ENCODE measurements at places on chromosomes 6 and 20.

DNA sequence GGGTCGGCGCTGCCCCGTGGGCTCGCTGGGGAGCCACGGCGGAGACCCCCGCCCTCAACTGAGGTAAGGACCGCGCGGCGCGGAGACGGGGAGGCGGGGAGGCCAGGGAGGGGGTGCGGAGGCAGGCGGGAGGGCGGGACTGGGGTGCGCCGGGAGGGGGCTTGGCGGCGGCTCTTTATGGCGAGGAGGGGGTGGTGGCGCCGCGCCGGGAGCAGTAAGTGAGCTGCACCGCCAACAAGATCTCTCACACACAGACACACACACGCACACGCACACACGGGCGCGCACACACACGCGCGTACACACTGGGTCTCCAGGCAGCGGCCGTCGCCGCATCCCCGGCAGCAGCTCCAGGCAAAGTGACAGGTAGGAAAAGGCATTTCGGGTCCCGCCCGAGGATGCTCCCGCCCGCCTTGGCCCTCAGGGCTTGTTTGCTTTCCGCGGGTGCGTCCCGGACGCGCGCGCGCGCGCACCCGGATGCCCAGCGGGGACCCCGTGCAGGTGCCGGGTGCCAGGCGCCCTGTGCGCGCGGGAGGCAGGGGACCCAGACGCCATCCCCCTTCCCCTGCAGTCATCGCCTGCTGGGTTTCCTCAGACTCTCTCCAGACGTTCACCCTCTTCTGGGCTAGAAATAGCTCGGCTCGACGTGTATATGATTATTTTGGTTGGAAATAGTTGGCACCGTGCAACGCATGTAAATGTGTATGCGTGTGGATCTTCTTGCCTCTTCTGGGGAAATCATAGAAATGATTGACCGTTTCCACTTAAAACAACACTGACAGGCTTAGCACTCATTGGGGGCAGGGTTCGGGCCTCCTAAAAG is at the start of gene PLCB4:
Gene PLCB4, plus strand, starts transcription at position 247 of the 823 bp plus-strand sequence. CDS start 238,728 bp downstream, outside the sequence.
- no peaks in the 10 kb centered on the region for H3K36me3 ChIP-seq
- H3K4me1 ChIP-seq: no peaks in the 10 kb centered on the region
- peak within 1 kb of the TSS; percentile 97 for H3K4me3 ChIP-seq
- peak within 1 kb of the TSS; percentile 92 for H3K27ac ChIP-seq

DNA sequence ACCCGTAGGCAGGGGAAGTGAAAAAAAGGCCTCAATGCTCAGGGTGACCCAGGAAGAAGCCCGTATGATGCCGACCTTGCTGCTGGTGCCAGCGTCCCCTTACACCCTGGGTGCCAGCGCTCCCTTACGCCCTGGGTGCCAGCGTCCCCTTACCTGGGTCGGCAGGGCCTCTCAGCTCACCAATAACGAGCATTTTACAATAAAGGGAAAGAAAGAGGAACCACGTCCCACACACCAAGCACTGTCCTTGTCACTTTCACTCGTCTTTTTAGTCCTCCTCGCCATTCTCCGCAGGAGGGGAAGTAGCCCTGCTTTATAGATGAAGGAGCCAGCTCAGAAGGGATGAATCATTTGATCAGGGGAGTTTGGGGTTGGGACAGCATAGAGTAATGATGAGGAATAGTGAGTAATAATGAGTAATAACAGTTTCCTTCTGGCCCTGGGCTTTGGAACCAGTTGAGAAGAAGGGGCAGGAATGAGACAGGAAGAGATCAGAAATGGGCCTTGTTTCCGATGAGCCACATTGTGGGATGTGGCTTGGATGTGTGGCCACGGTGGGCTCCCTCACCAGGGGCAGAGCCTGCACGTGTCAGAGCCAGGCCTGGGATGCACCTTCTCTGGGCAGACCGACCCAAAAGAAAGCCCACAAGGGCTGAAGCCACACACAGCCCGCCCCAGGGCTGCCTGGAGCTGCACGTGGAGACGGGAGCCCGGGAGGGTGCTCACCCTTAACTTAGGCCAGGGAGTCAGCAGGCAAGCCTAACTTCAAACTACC is 75.7 kb downstream of the SYNJ2 start:
- H3K27ac ChIP-seq: no peak overlapping the region
- no peaks in the 10 kb centered on the region for H3K27me3 ChIP-seq
- H3K4me3 ChIP-seq: no peak overlapping the region

GRCh38 chr6:38730140-38730862 is 15.2 kb downstream of the DNAH8 start:
- H3K36me3 ChIP-seq: no peaks in the 10 kb centered on the region
- DNase-seq: no peak
- H3K27me3 ChIP-seq: no peaks in the 10 kb centered on the region
- no peak overlapping the region for H3K4me3 ChIP-seq
- no peaks in the 10 kb centered on the region for H3K4me1 ChIP-seq
- H3K27ac ChIP-seq: no peak overlapping the region

DNA sequence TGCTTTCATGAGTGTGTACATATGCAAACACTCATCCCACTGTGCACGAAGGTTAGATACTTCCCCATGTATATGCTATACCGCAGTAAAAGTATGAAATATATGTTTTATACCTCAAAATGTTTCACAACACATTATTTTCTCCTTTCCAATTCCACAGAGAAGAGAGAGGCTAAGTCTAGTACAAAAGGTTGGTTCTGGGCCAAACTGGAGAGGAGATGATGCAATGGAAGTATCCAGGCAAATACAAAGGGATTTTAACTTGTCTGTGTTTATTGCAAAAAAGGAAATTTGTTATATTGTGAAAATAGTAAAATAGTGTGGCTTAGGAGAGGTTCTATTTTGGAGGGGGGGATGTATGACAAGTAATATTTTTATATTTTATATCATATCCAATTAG is 112.6 kb downstream of the PLCB1 start:
- H3K36me3 ChIP-seq: no peaks in the 10 kb centered on the region
- peak overlapping the region; percentile 77 for H3K27ac ChIP-seq
- peaks cover 3% of the 10 kb centered on the region for H3K4me1 ChIP-seq
- no peak overlapping the region for H3K4me3 ChIP-seq

DNA sequence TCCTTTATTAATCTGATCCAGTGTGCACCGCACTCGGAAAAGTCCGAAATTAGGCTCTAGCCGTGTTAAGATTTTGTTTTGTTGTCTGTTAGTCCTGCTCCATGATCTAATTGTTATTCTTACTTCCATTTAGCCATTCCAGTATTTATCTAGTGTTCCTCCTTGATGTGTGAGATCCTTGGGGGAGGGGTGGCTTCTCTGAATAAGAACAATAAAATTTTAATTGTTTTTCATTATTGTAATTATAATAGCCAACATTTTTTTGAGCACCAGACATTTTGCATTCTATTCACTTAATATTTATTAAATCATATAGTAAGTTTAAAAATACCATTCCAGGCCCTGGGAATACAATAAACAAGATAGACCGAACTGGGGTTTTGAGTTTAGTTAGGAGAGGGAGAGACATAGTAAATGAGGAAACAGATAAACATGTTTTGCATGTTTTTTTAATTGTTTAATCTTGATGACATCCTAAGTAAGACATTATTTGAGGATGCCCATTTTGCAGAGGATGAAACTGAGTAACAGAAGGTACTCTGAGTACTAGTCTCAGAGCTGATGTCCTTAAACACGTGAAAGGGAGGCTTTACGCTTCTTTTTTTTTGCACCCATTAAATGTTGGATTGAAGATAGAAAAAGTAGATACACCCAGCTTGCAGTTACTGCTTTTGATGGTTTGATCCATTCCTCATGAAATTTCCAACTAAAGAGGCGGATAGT is 1.2 kb downstream of the CBFA2T2 start:
- H3K4me3 ChIP-seq: peak overlapping the region; percentile 80
- H3K27ac ChIP-seq: no peak overlapping the region
- no peak for DNase-seq
- no peaks in the 10 kb centered on the region for H3K27me3 ChIP-seq
- H3K4me1 ChIP-seq: no peaks in the 10 kb centered on the region

DNA sequence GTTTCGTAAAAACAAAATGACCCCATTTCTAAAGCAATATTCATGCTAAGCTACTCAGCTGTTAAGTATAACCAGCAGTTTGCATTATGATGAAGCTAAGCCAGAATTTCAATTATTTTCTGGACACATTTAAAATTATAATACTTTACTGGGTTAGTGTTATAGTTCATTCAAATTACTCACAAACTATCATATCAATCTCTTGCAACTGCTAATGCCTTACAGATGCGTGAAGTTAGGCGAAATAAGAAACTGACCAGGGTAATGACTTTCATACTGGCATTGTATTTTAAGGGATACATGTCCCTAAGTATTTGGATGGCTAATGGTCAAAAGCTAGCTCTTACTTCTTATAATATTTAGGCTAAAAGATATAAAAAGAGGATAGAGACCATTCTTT is 249.6 kb downstream of the TSHZ2 start:
- H3K36me3 ChIP-seq: no peaks in the 10 kb centered on the region
- H3K4me1 ChIP-seq: no peaks in the 10 kb centered on the region
- DNase-seq: no peak
- H3K27ac ChIP-seq: no peak overlapping the region

- no peaks in the 10 kb centered on the region for H3K4me1 ChIP-seq
- no peak overlapping the region for H3K4me3 ChIP-seq
- H3K27ac ChIP-seq: no peak overlapping the region
- H3K36me3 ChIP-seq: no peaks in the 10 kb centered on the region
These were observed 202.4 kb downstream of the PRKN start for GRCh38 chr6:162525181-162525580.

- no peak overlapping the region for H3K27ac ChIP-seq
- H3K4me3 ChIP-seq: no peak overlapping the region
- no peak for DNase-seq
- H3K36me3 ChIP-seq: no peaks in the 10 kb centered on the region
- no peaks in the 10 kb centered on the region for H3K27me3 ChIP-seq
These were observed 170.4 kb upstream of the THEMIS start for GRCh38 chr6:128071212-128071611.

GRCh38 chr6:127868338-127868737 is 32.5 kb downstream of the THEMIS start:
- DNase-seq: no peak
- H3K4me3 ChIP-seq: no peak overlapping the region
- no peaks in the 10 kb centered on the region for H3K36me3 ChIP-seq
- no peaks in the 10 kb centered on the region for H3K27me3 ChIP-seq

GRCh38 chr6:53730767-53731166 is 64.0 kb upstream of the LRRC1 start:
- DNase-seq: no peak
- no peaks in the 10 kb centered on the region for H3K36me3 ChIP-seq
- H3K4me1 ChIP-seq: no peaks in the 10 kb centered on the region
- H3K27ac ChIP-seq: no peak overlapping the region
- no peak overlapping the region for H3K4me3 ChIP-seq
- no peaks in the 10 kb centered on the region for H3K27me3 ChIP-seq

GRCh38 chr6:11366183-11366933 is 133.9 kb upstream of the NEDD9 start:
- no peaks in the 10 kb centered on the region for H3K27me3 ChIP-seq
- no peak for DNase-seq
- H3K27ac ChIP-seq: peak overlapping the region; percentile 61
- no peak overlapping the region for H3K4me3 ChIP-seq
- H3K36me3 ChIP-seq: no peaks in the 10 kb centered on the region

DNA sequence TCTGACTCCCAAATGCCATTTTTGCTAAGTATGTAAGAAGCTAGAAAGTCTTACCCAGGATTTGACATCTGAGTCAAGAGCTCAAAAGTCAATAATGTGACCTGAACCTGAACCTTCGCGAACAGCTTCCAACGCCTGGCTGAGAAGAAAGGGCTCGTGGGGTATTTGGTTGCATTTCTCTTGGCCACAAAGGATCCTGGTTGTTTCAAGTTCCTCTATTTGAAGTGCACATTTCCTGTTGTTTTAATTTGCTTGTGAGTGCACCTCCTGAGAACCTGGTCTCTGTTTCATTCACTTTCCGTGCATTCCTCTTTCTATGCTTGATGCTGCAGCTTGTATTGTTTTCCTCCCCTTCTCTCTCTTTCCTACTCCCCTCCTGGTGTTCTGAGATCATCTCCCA is 212.5 kb downstream of the FOXA2 start:
- H3K27ac ChIP-seq: no peak overlapping the region
- no peaks in the 10 kb centered on the region for H3K4me1 ChIP-seq
- H3K27me3 ChIP-seq: no peaks in the 10 kb centered on the region
- H3K4me3 ChIP-seq: no peak overlapping the region
- no peaks in the 10 kb centered on the region for H3K36me3 ChIP-seq
- DNase-seq: no peak

- no peak overlapping the region for H3K27ac ChIP-seq
- no peaks in the 10 kb centered on the region for H3K36me3 ChIP-seq
- no peaks in the 10 kb centered on the region for H3K4me1 ChIP-seq
These were observed 6.6 kb downstream of the ADAM33 start for GRCh38 chr20:3674995-3675900.

DNA sequence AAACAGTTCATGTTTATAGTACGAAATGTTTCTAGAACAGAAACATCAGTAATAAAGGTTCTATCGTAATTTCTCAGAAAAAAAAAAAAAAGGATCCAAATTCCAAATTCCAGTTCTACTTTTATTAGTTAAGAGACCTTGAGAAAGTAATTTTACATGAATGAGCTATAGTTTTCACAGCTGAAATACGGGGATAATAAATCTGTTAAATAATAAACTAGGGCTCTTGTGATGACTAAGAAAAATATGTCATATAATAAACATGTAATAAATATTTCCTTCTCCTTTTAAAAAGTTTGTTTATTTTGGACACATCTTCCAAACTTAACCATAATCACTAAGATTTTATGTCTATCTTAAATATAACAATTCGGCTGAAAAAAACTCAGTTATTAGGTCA is 17.8 kb downstream of the RARS2 start:
- no peak overlapping the region for H3K27ac ChIP-seq
- H3K36me3 ChIP-seq: no peaks in the 10 kb centered on the region
- H3K27me3 ChIP-seq: no peaks in the 10 kb centered on the region
- no peaks in the 10 kb centered on the region for H3K4me1 ChIP-seq
- H3K4me3 ChIP-seq: no peak overlapping the region

DNA sequence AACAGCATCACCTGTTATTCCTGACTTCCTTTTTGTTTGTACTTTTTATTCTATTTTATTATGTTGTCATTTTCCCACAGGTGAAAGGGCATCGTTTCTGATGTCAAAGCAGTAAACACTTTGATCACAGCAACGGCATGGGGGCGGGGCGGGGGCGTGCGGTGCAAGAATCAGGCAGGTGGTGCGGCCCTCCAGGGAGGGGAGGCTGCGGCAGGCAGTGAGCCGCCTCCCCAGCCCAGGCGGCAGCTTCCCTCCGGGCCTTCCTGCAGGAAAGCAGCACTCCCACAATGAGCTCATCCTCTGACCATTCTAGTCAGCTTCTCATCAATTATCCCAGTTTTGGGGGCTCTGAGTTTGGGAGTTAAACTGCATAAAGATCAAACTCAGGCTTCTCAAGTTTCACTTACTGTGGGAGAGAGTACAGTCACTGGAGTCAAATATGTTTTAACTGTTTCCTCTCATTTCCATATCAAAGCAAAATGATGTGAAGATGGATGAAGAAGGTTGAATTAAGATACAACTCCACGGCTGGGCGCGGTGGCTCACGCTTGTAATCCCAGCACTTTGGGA is 608.4 kb upstream of the AGPAT4 start:
- H3K4me3 ChIP-seq: no peak overlapping the region
- H3K27me3 ChIP-seq: no peaks in the 10 kb centered on the region
- no peak overlapping the region for H3K27ac ChIP-seq
- DNase-seq: no peak
- no peaks in the 10 kb centered on the region for H3K36me3 ChIP-seq

GRCh38 chr20:33566781-33567603 is 77.1 kb downstream of the CBFA2T2 start:
- no peak overlapping the region for H3K4me3 ChIP-seq
- H3K36me3 ChIP-seq: no peaks in the 10 kb centered on the region
- H3K27me3 ChIP-seq: no peaks in the 10 kb centered on the region
- no peak for DNase-seq
- H3K27ac ChIP-seq: no peak overlapping the region

GRCh38 chr20:58609026-58609425 is 42.1 kb upstream of the STX16 start:
- no peaks in the 10 kb centered on the region for H3K36me3 ChIP-seq
- H3K4me1 ChIP-seq: peaks cover 5% of the 10 kb centered on the region
- no peaks in the 10 kb centered on the region for H3K27me3 ChIP-seq
- DNase-seq: no peak

GRCh38 chr6:84466511-84466910 is 239.1 kb upstream of the CEP162 start:
- H3K4me1 ChIP-seq: no peaks in the 10 kb centered on the region
- H3K27ac ChIP-seq: no peak overlapping the region
- no peaks in the 10 kb centered on the region for H3K27me3 ChIP-seq

All from breast epithelium (tissue), 4 donors.